Thymus (tissue), 14 donors: ENCODE measurements at places on chromosomes 7 and 10.

DNA sequence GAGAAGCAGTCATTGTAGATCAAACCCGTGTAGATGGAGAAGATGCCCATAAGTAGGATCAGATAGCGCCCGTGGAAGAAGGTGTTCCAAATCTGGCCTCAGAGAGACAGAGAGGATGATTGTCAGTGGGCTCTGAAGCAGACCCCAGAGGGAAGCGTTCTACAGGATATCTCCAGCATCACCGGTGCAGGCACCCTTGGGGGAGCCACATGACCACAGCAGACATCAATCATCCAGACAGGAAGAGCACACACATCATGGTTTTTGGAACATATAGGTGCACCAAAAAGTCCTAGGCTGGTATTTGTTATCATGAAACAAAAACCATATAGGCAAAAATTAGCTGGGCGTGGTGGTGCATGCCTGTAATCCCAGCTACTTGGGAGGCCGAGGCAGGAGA, 44.0 kb upstream of the SVOPL start:
- no peak for DNase-seq

GRCh38 chr10:8054494-8055407, at the start of gene GATA3:
TSS of gene GATA3 (plus strand) at chr10:8054688. CDS start at chr10:8055656, 968 bp downstream.
- DNase-seq = no peak

GRCh38 chr10:4213441-4213840, 428.4 kb upstream of the KLF6 start:
- no peak for DNase-seq

- DNase-seq = no peak
Measured at GRCh38 chr10:112308125-112308502, 24.9 kb downstream of the TECTB start.

GRCh38 chr7:74725840-74726239, 48.0 kb upstream of the NCF1 start:
- no peak for DNase-seq

DNA sequence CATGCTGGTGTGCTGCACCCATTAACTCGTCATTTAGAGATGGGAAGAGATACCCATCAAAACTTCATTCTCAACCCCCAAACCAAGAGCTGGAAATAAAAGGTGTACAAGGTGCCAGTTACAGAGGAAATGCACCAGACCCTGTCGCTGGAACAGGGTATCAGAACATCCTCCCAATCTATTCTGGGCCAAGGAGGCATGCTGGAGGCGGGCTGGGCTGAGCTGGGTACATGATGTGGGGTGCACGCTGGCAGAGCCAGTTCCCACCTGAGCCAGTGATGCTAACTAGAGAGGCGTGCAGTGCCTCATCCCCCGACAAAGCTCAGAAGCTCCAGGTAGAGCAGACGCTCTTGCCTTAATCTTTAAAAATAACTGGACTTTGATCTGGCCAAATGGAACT, 70.1 kb downstream of the NPSR1 start:
- no peak for DNase-seq

GRCh38 chr10:97140049-97140846, 45.5 kb downstream of the SLIT1 start:
- no peak for DNase-seq

DNA sequence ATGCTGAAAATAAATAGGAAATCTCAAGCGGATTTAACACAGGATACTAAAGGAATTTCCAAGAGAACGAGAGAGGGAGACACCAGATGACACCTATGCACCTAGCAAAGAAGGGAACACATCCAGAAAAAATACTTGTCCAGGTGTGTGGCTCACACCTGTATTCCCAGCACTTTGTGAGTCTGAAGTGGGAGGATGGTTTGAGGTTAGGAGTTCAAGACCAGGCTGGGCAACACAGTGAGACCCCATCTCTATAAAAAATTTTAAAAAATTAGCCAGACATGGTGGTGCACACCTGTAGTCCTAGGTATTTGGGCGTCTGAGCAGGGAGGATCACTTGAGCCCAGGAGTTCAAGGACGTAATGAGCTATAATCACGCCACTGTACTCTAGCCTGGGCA, 11.2 kb upstream of the CAPZA2 start:
- no peak for DNase-seq

DNA sequence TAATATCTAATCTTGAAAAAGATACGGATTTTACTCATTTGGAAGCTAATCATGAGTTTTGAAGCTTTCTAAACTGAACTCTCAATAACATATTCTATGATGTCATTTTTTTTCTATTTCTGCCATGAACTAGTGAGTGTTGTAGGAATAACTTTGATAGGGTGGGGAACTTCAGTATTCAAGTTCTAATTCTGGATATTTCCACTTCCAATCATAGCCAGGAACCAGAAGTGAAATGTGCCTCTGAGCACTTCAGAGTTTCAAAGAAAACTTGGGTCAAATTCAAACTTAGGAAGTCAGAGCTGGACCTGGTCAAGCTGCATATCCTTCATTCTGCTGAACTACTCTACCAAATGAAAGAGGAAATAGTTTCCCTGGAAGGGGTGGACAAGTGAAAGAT, 847 bp downstream of the AGMO start:
- DNase-seq = no peak

DNA sequence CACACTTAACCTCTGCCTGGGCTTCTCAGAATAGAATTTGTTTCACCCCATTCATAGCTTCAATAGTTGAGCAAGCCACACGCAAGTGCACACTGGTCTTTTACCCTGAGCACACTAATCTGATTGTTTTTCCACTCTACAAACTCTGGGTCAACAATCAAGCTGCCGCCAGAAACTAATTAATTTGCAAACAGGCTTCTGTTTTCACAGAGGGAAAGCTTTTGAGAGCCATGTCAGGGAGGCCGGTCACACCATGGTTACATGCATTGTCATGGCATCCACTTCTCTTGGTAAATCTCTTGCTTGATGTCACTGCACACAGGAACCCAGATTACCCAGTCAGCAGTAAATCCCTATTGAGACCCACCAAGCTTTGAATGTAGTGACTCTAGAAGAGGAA, 154.2 kb downstream of the SEMA3A start:
- DNase-seq = no peak

DNA sequence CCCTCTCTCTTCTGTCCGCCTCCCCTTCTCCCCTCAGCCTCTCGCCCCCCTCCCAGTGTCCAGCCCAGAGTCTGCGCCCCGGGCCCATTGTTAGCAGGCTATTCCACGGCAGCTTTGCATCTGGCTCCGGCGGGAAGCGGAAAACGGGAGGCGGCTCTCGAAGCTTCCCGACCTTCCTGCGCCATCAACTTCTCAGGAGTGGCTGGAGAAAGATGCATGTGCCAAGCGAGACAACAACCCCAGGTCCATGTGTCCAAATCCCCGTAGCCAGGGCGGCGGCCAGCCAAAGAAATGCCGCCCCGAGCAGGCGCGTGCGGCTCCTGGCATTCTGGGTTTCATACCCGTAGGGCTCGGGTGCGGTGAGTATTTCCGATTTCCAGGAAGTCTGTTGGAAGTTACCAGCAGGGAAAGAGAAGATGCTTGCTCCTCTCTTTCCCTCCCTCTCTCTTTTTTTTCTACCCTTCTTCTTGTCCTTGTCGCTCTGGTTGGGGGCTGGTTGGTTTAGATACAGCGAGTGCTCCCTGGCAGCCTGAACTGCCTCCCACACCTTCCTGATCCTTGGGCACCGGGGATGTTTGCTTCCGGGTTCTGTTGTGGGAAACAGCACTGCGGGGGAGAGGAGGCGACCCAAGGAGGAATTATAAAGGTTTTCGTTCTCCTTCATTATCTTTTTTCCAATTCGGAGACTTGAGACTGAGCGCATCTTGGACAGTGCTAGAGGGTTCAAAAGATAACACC, 1.2 kb upstream of the HOXA2 start:
- DNase-seq = no peak

DNA sequence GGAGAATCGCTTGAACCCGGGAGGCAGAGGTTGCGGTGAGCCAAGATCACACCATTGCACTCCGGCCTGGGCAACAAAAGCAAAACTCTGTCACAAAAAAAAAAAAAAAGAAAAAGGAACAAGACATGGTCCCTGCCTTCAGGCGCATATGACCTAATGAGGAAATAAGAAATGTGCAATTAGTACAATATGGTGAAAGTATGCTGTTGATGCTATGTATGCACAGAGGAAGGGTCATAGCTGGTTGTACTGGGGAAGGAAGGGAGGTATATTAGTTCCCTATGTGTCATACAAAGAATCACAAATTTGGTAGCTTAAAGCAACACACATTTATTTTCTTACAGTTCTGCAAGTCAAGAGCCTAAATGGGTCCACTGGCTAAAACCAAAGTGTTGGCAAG, 97.8 kb upstream of the MPP7 start:
- no peak for DNase-seq

DNA sequence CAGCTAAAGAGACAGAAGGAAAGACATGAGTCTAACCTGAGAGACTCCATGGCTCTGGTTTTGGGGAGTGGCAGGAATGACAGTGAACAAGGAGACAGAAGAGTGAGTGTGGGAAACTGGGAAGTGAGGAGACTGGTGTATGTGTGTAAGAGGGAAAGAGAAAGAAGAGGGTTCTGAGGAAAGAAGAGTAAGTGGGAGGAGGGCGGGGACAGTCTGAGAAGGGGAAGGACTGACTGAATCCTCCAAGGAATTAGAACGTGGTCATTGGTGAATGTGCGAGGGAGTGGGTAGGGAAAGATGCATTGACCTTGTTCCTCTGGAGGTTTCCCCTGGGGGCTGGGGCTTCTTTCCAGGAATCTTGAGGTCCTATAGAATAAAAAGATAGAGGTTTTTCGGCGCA, 26.6 kb downstream of the WNT8B start:
- no peak for DNase-seq

DNA sequence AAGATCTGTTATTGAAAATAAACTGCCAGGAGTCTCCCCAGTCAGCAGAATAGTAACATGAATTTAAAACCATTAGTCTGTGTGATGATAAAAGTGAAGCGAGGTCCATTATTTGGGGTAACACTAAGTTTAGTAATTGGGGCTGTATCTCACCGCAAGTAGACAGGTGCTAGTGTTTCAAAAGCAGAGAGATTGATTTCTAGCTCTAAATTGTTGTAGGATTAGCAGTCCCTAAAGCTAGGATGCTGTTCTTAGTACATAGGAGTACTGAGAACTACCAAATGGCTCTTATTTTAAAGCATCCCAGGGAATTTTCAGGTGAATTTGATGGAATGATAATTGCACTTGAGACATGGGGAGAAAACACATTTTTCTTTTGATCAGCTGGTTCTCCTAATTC, 70.5 kb downstream of the CPED1 start:
- no peak for DNase-seq

GRCh38 chr7:139853506-139854123, 24.6 kb downstream of the TBXAS1 start:
- DNase-seq = no peak

- DNase-seq = no peak
Measured at GRCh38 chr10:49264177-49264677, 34.7 kb upstream of the C10orf71 start.
